Stimulated activated naive CD4-positive, alpha-beta T cell treated with Interleukin-2 at 50 U/mL for 16 hours (primary cell): ENCODE measurements at places on chromosomes 5 and 9.

GRCh38 chr5:66909364-66909763 is 287.2 kb downstream of the CD180 start:
- DNase-seq, result no peak

DNA sequence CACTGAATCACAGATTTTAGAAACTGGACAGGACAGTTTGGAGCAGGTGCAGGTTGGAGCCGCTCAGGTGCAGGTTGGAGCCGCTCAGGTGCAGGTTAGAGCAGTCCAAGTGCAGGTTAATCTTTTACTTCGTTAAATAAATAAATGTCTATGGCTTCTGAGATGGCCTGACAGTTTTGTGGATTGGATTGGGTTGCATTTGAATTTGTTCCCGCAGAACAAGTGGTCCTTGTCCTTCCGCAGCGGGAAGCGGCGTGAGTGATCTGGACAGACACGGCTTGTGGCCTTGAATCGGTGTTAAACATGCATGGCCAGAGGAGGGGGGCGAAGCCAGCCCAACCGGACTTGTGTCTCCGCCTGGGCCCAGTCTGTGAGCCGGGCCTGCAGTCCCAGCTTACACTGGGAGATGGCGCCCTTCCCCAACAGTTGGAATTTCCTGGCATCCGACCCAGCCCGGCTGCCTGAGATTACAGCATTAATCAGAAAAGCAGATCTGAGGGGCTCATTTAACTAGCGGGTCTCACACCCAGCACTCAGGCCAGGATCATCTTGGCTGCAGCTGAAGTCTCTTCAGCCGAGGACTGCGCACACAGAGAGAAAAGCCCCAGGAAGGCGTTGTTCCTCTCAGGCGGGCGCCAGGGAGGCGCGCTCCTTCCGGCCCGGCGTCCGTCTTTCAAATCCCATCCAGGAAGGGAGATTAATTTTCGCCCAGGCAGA is 1.5 kb upstream of the OLFM1 start:
- DNase-seq, result no peak

DNA sequence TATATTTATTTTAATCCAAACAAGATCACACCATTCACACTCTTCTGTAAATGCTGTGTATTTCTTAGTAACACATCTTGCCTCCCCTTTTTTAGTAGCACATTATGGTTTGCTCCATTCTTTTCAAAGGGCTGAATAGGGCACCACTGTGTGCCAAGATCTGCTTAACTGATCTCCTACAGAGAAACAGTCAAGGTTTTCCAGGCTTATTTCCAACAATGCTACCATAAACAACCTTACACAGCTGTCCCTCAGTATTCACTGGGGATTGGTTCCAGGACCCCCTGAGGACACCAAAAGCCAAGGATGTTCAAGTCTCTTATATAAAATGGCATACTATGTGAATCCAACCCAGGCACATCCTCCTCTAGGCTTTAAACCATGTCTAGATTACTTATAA is 16.5 kb downstream of the GOLM1 start:
- no peak for DNase-seq

GRCh38 chr9:125959951-125960619 is 212.9 kb downstream of the PBX3 start:
- no peak for DNase-seq

DNA sequence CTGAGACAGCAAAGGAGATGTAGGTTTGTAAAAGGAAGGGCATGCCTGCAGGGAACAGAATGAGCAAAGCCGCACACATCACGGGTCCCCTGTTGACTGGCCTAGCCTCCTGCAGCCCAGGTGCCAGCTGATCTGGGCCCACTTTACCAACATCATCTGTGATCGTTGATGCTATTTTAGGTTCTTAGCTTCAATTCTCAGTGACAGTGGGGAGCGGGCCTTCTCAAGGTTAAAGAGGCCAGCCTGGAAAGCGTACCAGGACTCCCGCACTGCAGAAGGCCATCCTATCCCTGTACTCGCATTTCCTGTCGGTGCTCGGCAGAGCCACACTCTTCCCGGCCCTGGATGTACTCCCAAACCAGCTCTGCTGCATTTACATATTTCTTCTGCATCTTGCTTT is 213.5 kb upstream of the IRX1 start:
- no peak for DNase-seq
